NCI-H187 (cell line): ENCODE measurements at places on chromosomes 6 and 20.

DNA sequence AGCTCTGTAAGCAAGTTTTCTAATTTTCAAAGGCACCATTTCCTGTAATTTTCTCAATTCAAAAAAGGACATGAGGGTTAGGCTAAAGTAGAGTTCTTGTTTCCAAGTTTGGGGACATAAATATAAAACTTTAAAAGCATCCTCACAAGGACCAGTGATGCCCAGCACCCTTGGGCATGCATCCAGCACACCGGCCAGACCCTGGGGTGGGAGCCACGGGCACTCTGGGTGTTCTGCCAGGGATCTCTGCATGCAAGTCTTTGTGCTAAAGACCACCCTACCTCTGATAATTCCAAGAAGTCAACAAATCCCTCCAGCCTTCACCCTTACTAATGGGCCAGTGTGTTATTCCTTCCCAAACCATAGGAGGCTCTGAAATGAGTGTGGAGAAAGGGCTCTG lies 46.5 kb downstream of the PLCG1 start:
- DNase-seq = no peak

DNA sequence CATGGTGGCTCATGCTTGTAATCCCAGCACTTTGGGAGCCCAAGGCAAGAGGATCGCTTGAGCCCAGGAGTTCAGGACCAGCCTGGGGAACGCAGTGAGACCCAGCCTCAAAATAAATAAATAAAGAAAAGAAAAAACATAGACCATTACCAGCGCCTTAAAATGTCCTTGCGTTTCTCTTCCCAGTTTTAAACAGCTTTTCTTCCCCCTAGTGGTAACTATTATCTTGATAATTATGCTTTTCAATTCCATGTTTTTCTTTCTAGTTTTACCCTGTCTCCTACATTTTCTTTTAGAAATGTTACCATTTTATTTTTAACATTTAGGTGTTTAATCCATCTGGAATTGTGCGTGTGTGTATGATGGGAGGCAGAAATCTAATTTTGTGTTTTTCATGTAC lies 24.4 kb downstream of the DNAH8 start:
- DNase-seq = no peak

DNA sequence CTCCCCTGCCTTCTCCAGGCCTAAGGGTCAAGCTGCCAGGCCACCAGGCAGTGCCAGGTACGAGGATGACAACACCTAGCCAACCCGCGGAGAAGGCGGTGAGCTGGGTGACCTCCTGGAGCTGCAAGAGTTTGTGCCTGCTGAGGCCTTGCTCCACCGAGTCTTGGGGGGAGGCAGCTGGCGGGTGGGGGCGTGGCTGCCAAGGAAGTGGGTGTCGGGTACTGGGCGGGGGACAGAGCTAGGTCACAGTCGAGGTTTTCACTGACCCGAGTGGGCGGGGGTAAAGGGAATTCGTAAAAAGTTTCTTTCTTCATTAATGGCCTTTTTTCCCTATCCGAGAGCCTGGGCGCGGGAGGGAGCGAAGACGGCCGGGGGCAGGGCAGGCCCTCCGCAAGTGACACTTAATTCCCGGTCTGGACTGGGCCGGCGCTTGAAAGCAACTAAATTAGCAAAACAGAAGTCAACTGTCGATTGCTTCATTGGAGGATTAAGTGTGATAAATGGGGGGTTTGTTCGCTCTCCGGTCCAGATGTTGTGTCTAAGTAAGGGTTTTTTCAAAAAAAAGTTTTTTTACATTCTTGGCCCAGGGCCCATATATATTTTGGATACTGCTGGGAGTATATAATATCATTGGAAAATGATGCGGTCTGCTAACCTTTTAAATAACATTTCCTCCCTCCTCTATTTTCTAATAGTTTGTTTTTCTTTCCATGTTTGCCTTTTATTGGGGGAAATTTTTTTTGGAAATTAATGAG lies 43.1 kb upstream of the FOXP4 start:
- no peak for DNase-seq

GRCh38 chr20:47544852-47545251 lies 43.2 kb downstream of the NCOA3 start:
- DNase-seq = no peak

DNA sequence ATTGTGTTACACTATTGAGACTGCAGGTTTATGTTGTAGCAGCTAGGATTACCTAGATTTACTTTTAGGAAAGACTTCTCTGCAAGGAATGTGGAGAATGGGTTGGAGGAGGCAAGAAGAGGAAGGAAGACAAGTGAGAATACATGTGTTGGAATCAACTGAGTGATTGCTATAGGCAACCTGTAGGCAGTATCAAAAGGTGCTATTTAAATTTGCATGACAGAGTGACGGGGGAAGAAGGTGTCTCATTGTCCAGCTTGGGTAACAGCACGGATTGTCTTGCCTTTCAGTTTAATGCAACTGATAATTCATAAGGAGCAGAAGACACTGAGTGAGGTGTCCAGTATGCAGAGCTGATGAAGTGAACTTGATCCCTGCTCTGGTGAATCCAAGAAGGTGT lies 19.4 kb downstream of the SERPINB9 start:
- no peak for DNase-seq

DNA sequence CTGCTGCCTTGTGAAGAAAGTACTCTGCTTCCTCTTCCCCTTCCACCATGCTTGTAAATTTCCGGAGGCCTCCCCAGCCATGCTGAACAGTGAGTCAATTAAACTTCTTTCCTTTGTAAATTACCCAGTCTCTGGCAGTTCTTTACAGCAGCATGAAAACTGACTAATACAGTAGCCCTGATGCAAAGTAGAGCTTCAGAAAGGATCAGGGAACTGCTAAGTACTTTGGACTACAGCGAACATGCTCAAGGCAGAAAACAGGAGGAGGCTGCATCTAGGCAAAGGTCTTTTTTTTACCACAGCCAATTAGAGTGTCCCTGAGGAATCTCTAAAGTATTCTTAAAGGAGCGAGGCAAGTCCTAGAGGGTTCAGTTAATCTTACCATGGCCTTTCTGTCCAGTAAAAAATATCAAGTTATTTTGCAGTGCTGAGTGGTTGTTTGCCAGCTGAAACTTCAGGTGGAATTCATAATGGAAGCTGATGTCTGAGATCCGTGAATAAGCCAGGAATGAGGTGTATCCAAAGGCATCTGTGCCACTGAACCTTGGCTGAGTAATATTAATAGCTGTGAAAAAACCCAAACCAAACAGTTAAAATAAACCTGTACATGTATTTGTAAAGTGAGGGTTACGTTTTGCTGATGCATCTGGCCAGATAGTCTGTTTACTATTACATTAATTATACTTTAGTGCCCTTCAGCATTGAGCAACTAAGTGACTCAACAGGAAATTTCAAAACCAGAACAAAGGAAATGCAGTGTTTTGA lies 170.4 kb downstream of the PHF3 start:
- no peak for DNase-seq

DNA sequence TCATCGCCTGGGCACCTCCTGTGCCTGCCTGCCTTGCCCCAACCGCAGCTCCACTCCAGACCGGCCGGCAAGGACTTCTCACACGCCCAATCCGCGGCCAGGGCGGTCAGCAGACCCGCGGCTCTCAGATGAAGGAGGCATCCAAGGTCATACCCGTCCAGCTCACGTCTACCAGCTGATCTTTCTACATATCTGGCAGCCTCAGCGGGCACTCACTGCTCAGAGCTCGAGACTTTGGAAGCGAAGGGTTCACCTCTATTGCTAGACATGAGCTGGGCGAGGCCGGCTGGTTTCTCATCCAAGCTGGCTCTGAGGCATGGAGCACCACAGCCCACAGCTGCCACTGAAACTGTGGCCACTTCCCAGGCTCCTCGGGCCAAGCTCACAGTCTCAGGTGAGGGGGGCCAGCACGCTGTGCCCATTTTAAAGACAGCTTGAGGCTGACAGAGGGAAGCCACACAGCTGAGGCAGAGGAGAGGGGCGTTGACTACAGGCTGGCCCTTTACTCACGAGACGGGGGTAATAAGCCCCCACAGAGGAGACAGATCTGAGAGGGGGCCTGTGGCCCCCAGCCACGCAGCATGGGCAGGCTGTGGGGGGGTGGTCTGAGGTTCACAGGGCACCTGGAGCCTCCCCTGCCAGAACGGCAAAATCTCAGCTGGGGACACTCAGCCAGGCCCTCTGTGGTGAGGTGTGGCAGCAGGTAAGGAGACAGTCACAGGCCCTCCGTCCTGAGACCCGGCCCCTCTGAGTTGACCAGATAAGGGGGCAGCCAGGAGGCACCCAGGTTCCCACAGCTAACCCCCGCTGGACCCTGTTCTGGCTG lies 2.0 kb downstream of the LAMA5 start:
- DNase-seq = no peak

DNA sequence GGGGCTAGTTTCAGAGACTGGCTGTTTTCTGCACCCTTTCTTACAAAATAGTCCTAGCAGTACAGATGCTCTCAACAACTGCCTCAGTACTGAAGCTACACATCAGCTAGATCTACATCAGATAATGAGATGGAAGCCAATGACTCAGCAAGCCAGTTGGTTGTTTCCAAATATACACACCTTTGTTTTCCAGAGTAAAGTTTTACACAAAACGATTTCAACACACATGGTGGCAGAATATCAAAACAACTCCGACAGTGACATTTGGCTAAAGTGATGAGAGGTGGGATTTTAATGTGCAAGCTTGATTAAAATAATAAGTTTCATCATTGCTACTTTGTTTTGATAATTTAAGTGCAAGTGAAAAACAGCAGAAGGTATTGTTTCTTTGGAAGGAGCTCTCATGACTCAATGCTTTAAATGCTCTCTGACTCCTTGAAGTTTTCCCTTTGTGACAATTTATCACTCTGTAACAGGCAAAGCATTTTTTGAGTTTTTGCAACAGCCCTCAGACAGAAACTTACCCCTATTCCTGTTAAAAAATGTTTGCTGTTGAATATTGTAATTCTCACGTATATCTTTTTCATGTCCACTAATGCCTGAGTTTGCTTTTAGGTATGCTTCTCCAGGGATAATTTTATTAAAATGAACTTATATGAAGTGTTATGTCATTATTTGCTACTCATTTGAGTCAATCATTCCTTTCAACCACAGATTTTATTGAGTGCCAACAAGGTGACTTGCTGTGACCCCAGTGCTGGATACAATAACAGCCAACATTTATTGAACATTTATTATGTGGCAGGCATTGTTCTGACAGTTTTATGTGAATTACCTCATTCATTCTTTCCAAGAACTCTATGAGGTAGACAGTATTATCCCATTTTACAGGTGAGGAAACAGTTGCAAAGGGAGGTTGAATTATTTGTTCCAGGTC lies 882.0 kb downstream of the TFAP2A start:
- DNase-seq = no peak

- no peak for DNase-seq
Observed at GRCh38 chr6:20364327-20364726, 37.4 kb upstream of the E2F3 start.
